ENCODE measurements at places on chromosomes 7 and 10. TPM values are rescaled to one million over a fixed set of nuclear protein-coding genes. Genes with fewer than 3 reads are reported as not detected.

GRCh38 chr7:151993977-151994676, 31.3 kb upstream of the GALNT11 start:
- H3K27me3 ChIP-seq: peaks cover 7% of the 10 kb centered on the region
- H3K4me3 ChIP-seq: no peak overlapping the region
- no peak overlapping the region for H3K27ac ChIP-seq

- no peaks in the 10 kb centered on the region for H3K27me3 ChIP-seq
- no peak for DNase-seq
- H3K4me3 ChIP-seq: no peak overlapping the region
- H3K36me3 ChIP-seq: no peaks in the 10 kb centered on the region
Measured at GRCh38 chr7:114243646-114244045, 171.0 kb upstream of the FOXP2 start.

- H3K4me1 ChIP-seq: peaks cover 20% of the 10 kb centered on the region
- H3K27me3 ChIP-seq: peaks cover 7% of the 10 kb centered on the region
- peak overlapping the region; percentile 90 for H3K27ac ChIP-seq
- peak; percentile 44 for DNase-seq
Measured at GRCh38 chr7:127392182-127392565, 334 bp downstream of the ZNF800 start.

Gene FAM25A
- total RNA-seq: not detected

Gene DPP6
- total RNA-seq: not detected

Gene CACNB2
- not detected for total RNA-seq
